ENCODE measurements at places on chromosomes 11 and 22.

- no peak for DNase-seq
Measured at GRCh38 chr11:64998690-64999431, 2.1 kb upstream of the BATF2 start.

- no peak for DNase-seq
Measured at GRCh38 chr11:15824060-15824459, 532.3 kb downstream of the SOX6 start.

DNA sequence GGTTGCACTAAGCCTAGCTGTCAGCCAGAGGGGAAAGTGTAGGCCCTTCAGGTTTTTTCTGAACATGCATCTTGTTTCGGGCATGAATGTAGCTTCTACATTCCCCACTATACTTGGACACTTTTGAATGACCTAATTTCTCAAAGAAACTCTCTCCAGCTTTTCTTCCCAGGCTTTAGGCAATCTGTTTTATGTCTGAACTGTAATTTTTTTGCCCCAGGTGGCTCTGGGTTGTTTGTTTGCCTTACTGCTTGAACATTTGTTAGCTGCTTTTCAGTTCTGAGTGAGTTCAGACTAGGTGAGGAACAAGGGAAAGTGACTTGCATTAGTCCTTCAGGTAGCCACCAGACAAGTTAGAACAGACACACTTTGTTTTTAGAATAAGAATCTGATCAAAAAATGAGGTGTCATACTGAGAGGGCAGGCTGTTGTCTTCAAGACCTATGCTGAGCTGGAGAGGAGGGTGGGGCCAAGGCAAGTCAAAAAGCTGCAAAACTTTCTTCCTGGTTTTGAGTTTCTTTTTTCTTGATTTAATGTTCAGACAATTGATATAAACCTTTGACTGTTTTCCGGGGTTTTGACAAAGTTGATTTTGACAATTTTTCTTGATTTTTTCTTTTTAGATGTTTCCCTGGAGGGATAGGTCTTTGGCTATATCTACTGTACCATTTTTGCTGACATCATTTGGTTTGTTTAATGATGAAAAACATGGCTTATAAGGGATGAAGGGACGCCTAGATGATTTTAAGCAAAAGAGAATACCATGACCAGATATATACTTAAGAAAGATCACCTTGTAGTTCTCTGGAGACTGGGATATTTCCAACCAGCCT is 182.8 kb downstream of the WNT11 start:
- DNase-seq, result no peak

GRCh38 chr11:70001246-70001645 is 76.9 kb upstream of the ANO1 start:
- no peak for DNase-seq

DNA sequence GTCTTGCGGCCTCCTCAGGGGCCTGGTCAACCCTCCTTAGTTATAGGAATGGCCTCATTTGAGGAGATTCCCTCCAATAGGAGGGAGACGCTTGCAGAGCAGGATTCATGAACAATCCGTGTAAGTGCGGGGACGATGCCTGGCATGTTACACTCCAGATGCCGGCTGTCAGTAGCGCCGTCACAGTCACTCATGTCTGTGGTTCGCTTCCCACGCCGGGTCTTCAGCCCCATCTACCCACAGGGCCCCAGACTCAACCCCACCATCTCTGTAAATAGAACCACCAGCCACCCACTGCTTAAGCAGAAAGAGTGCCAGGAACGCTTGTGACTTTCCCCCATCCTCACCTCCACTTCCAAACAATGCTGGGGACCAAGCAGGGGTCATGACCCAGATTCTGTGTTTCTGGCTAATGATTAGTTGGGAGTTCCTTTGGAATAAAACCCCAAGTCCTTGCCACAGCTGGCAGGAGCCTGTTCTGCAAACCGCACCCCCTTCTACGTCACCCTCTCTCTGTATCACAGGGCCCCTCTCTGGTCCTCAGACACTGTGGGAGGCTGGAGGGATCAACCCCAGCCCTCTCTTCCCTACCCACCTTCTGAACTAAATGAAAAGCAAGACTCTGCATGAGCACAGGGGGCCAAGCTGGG is 38.8 kb upstream of the TOLLIP start:
- no peak for DNase-seq

DNA sequence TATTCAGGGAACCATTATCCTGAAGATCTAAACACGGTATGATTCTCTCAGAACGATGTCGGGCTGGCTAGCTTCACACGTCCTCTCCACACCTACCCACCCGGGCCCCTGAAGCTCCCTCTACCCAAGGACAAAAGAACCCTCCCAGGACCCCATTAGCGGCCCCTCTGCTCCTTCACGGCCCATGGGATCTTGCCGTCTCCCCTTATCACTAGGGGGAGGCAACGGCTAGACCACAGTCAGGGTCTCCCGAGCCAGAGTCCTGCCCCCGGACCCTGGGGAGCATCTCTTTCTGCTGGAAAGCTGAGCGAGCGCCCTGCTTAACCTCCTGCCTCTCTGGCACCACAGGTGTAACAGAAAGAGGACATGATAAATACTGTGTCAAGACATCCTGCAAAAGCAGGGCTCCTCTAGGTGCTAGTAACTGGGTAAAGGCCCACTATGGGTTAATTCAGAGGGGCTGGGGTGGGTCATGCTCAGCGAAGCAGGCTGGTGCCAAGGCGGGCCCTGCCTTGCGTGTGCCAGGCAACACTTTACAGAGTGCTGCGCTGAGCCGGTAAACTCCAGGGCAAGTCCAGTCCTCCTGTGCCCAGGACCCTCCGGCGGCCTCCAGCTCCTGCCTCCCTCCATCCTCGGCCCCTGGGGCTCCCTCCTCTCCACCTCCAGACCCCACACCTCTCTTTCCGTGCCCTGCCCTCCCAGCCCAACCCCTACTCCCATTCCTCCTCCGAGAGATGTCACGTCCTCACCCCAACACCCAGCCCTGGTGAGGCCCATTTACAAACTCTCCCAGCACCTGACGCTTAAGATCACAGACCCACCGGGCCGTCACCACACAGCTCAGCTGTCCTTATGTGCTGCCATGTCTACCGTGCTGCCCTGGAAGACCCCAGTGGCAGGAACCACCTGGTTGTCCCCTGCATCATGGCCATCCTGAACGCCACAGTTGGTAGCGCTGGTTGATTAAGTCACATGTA is 3.0 kb downstream of the TOLLIP start:
- DNase-seq, result no peak

GRCh38 chr11:108663154-108663877 is 1.6 kb upstream of the DDX10 start:
- DNase-seq, result no peak

GRCh38 chr22:45531441-45532234 is 29.0 kb downstream of the FBLN1 start:
- no peak for DNase-seq

DNA sequence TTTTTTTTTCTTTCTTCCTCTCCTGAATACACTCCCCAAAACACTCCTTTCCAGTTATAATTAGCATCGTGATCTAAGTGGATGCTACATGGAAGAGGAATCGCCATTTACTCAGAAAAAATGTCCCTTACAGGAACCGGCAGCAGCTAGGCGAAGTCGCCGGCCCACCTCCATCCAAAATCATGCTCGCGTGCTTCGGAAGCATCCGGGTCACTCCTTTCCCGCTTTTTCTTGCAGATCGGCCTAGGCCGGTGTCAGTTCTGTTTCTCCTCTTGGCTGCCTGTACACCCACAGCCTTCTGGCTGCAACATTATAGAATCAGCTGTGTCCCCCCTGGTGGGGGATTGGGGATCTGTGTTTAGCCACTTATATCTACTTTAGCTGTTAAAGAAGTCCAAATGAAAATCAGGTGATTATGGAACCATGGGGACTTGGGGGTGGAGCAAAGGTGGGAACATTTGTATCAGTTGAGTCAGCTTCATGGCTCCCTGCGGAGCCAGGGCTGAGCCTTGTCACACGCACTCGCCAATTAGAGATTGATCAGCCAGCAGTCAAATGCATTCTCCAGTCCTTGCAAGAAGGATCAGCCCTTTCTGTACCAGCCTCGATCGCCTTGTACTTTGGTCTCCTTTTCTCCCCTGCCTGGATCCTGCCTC is 36.3 kb downstream of the ASRGL1 start:
- peak; percentile 52 for DNase-seq

DNA sequence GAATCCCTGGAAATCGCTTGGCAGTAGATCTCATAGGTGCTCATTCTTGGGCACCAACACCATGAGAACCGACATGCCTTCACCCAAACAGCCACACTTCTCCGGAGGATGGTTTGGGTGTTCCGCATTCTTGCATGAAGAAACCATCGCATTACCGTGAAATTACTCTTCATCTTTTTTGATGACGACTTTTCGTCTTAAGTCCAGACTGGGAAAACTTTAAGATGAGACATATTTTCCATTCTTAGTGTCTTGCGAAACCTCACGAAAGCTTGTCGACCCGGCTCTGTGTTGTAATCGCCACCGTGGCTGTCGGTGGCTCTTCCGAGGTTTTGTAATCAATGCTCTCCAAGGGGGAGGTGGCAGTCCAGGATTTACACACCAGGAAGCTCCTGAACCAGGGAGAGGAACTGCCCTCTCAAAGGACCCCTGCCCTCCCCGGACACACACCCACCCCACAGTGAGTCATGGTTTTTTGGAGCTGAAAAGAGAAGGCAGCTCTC is 1.7 kb downstream of the TOM1 start:
- DNase-seq, result no peak

DNA sequence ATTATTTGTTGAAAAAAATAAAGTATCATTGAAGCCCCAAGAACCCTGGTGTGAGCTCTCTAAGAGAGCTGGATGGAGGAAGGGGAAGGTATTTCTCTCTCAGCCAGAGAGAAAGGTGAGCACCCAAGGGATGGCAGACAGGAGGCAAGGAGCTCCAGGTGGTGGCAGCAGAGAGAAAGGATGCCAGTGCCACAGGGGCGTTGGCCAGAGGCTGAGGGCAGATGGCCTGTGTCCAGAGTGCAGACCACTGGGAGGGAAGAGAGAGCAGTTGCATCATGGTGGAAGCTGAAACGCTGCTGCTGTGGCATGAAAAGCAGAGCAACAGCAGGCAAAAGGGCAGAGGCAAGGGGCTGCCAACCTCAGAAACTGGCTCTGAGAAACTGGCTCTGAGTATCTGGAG is 8.5 kb downstream of the SPON1 start:
- no peak for DNase-seq

DNA sequence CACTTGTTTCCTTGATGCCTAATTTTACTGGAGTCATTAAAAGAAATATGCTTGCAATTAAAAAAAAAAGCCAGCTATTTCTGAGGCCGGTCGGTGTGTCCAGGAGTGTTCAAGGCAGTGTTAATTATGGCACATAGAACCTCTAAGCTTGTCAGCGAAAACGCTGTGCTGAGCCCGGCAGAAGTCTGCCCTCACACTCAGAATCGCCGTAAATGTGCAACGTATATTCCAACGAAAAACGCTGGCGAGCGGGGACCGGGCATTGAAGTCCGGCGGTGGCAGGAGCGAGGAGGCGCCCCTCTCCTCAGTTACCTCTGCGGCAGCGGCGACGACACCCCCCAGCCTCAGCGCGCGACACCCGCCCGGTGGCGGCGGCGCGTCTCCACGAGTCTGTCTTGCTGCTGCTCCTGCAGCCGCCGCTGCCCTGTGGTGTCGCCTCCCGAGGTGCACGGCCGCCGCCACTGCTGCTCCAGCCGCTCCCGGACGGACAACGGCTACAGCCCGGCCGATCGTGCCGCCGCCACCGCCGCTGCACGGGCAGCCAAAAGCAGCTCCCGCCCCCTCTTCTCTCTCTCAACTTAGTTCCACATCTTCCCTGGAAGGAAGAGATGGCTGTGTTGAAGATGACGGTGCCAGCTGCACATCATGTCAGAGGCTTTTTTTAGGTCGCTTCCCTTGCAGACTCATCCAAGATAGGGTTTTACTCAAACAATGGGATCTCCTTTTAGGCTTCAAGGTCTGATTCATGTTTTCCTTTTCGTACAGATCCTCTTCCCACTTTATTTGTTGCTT is 56.0 kb downstream of the JAM3 start:
- DNase-seq, result no peak

GRCh38 chr22:49026494-49027367 is 800.9 kb downstream of the BRD1 start:
- DNase-seq, result no peak

GRCh38 chr11:73547706-73548595 is 50.0 kb downstream of the FAM168A start:
- no peak for DNase-seq

DNA sequence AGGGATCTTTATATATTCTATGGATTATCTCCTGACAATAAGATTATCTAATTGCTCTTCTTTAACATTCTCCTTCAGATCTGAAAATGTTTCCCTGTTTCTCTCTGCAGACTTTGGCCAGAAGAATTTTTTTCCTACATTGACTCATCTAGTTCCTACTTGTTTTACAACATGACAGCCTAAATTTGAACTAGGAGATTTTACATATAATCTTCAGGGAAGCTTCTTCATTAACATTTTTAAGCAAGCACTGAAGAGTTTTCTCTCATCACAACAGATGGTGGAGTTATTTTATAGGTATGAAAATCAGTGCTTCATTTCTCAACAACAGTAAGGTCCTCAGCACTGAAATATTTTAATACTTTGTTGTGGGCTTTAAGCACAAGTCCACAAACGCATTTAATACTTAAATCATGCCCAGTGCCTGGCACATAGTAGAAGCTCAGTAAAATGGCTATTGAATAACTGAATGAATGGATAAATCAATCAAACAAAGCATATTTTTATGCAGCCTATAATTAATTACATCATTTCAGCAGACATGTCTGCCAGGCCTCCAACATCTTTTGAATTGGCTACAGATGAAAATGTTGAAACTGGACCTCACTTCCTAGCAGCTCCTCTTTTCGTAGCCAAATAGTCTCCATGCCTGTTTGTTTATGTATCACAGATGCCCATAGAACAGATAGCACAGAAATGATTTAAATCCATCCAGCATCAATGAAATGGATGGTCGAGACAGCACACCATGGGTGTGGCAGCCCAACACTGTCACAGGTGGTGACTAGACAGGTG is 117.3 kb upstream of the POU2AF2 start:
- DNase-seq, result no peak

DNA sequence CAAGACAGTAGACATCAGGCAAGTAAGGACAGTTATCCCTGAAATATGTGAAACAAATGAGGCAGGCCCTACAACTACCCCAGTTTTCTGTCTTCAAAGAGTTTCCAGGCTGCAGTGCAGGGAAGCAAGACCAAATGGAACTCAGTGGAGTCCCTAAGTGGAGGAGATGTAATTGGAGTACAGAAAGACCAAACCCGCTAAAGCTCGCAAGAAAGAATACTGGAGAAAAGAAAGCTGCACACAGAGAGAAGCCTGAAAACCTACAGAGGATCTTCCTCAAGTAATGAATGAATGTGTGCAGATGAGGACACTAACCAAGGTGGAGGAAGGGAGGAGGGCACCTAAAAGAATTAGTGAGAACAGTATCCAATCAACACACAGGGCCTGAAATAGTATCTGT is 1.3 kb upstream of the OR56A3 start:
- no peak for DNase-seq

GRCh38 chr11:73869332-73869949 is 7.2 kb downstream of the COA4 start:
- DNase-seq, result no peak

- DNase-seq, result no peak
Measured at GRCh38 chr11:2393941-2394817, 6.4 kb upstream of the TSSC4 start.

DNA sequence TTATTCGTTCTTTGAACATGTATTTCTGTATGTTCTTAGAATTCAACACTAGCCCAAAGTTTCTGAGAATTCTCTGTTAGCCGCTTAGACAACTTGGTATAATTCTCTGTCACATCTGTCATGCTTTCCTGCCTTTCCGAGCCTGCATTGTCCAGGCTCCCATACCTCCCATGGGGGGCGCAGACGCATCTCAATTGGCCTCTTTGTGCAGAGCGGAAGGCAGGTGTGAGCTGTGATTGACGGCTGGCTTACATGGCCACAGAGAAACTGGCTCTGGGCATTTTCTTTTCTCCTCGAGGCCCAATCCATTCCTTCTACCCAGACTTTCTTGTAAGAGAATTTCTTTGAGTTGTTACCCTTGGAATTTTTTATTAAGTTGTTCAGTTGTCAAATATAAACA is 132.7 kb upstream of the SESN3 start:
- no peak for DNase-seq

All from retinal pigment epithelial cell (primary cell).